ENCODE measurements at places on chromosomes 1 and 21.

GRCh38 chr1:166933633-166934032 lies 41.7 kb downstream of the ILDR2 start:
- DNase-seq, result no peak

GRCh38 chr21:31443736-31444521 lies 99.9 kb upstream of the TIAM1 start:
- no peak for DNase-seq

- DNase-seq, result no peak
Observed at GRCh38 chr1:181391301-181391900, 91.9 kb upstream of the CACNA1E start.

DNA sequence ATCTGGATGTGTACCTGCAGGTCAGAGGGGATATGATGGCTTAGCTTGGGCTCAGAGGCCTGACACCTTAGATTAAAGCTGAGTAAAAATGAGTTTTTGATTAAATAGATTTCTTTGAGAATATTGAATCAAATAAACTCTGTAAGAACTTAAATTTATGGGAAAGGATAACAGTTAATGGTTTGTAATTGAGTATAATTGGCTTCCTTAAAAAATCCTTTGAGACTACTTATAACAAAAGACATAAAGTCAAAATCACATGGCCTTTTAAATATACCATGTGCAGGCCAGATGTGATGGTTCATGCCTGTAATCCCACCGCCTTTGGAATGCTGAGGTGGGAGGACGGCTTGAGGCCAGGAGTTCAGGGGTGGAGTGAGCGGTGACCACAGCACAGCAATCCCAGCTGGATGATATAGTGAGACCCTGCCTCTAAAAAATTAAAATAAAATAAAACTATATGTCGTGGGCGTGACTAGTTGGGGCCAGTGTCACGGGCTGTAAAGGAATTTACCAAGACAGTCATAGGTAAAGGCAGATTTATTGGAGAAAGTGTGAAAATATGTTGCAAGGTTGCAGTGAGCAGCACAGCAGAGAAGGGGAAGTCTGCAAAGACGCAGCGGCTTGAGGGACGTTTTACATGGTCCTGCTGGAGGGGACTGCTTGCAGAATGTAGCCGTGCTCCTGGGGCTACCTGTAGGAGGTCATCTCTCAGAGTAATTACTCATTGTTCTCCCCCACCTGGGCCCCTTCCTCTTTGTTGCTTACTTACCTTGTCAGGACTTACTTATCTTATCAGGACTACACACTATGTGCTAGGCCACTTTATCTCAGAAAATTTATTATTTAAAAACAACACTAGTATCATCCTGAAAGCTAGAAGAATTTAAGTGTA lies 122.3 kb downstream of the ZMYM4 start:
- no peak for DNase-seq

DNA sequence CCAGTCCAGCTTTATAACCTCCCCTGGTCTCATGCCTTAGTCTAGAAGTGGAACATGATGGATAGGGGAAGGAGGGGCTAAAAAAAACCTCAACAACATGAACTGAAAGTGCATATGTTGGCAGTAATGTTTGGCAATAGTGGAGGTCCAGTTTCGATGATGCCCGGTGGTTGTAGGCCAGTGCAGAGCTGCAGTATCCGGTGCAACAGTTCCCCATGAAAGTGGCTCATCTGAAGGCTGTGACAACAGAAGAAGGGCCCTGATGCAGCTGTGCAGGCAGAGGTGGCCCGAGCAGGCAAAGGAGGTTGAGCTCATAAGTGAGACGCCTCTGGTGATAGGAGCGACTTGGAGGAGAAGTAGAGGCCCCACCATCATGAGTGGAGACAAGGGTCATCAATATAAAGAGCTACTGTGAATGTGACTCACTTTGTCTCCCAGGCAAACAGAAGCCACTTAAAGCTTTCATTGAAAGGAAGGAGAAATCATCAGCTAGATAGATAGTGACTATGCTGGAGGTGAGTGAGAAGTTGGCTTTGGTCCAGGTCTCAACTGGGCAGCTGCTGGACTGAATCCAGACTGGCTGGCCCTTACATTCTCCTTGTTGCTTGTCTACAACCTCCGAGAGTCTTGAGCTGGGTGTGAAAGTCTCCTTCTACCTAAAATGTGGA lies 10.2 kb upstream of the CREG1 start:
- DNase-seq, result no peak

- DNase-seq, result no peak
Observed at GRCh38 chr1:31574749-31575368, 1.5 kb upstream of the TINAGL1 start.

DNA sequence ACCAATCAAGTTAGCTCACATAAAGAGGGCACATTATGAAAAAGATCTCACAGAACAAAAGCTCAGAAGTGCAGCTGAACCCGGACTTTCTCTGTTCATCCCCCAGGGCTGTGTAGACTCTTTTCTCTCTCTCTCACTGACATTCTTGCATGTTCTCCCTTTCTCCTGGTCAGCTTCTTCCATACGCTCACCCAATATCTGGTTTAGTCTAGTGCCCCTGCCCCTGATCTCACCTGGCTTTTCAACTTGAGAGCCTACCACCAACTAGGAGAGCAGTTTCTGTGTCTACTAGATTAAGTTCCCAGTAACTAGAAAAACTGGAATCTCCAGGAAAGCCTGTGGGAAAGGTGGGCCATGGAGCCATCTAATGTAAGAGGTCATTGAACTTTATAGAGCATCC lies 126.9 kb upstream of the GRIK3 start:
- DNase-seq, result no peak

DNA sequence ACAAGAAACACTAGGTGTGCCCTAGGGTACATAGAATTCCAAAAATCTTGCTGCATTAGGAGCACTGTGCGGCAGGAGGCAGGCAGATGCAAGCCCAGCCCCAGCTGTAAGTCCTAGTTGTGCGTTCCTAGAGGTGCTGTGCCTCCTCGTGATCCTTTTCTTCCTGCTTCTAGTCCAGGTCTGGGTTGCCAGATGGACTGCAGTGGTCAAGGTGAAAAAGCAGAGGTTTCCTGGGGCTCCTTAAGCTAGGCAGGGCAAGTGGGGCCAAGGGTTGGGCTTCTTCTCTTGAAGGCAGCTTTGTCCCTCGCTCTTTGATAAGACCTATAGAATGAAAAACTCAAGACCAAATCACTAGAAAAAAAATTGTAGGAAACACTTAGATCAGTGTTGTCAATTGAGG lies 21.6 kb upstream of the SLC45A3 start:
- DNase-seq, result no peak

GRCh38 chr1:113388621-113389358 lies 1.5 kb upstream of the MAGI3 start:
- no peak for DNase-seq

GRCh38 chr1:156899956-156900718 lies 6.6 kb downstream of the PEAR1 start:
- DNase-seq, result no peak

DNA sequence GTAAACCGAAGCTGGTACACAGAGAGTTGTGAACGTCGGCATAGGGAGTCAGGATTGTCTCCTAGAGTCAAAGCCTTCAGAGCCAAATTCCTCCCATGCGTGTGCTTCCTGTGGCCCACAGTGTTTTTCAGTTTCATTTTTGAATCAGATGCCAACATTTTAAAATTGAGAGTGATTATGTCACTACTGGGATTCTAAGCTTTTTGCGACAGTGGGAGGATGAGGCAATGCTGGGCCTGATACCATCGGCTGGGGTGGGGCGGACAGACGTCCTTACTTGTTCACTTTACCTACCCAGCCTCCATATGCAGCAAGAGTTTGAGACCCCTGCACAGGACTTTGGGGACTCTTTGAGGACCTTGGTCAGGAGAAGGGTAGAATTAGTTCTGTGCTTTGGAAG lies 1.3 kb upstream of the KLHDC7A start:
- DNase-seq, result no peak

GRCh38 chr1:34060901-34061415 lies 104.1 kb downstream of the CSMD2 start:
- no peak for DNase-seq

DNA sequence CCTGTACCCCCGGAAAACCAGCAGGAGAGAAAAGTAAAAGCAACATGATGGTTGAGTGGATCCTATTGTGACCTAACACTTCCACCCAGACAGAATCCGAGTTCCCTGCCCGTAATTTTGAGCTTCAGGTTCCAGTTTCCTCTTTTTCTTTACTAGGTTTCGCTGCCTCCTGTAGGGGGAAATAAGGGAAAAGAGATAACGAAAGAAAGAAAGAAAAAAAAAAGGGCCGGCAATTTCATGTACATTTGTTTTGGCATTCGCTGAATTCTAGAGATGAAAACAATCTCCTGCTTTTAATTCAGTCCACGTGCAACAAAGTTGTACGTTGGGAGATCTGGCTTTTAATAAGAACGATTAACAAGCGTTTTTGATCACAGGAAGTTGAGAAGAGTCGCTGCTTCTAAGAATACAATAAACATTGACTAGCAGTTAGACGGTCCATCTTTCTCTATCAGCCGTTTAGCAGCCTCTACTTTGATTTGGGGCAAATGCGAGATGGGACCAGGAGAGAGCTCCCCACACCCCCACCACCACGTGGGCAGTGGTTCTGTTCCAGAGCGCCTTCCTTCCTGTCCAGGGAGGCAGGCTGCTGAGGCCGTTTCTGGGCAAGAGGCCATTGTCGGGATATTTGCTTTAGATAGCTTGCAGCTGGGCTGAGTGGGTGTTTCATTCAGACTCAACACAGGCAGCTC lies 155.9 kb upstream of the RUNX1 start:
- DNase-seq, result no peak

DNA sequence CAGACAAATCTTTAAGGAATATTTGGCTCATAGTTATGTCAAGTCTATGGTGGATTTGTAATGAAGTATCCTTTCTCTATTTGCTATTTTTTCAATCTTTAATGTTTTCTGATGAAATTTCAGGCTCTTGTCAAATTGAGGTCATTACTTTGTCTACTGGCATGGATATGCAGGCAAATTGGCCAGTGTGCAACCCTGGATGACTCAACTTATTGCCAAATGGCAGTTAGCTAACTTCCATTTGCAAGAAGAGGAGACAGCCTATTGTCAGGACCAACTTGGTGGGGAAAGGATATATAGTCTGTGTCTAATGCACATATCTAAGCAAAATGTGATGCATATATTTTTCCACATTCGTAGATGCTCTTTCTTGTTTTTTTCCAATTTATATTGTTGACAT lies 530.5 kb downstream of the PTBP2 start:
- DNase-seq, result no peak

GRCh38 chr1:156284757-156285156 lies 632 bp downstream of the TMEM79 start:
- DNase-seq, result no peak

GRCh38 chr21:43353282-43354025 lies 73.5 kb downstream of the SIK1 start:
- DNase-seq, result no peak

- DNase-seq, result no peak
Observed at GRCh38 chr1:64575881-64576676, 106.2 kb downstream of the CACHD1 start.

DNA sequence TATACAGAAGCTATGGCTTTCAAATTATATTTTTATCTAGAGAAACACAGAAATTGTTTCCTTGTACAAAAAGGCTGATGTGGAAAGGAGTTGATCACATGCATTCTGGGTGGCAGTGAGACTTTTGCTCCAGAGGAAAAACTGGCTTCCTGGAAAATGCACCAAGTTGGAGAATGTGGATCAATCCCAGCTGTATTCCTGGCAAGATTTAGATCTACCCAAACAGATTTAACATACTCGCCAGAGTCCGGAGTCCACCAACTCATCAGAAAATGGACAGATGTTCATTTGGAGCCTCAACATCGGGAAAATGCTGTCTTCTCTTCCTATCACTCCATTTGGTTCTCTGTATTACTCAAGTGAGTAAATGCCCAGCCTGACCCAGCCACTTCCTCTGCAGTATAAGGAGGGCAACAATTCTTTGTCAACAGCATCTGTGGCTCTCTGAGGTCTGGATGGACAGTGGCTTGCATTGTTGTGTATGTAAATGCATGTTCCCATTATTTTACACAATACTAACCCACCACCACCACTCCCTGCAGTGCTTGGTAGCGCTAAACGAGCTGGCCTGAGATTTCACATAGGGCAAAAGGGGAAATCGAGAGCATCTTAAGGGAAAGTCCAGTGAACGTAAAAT lies 226.2 kb upstream of the IRF2BP2 start:
- DNase-seq, result no peak

GRCh38 chr1:55276671-55277376 lies 61.7 kb upstream of the USP24 start:
- no peak for DNase-seq

DNA sequence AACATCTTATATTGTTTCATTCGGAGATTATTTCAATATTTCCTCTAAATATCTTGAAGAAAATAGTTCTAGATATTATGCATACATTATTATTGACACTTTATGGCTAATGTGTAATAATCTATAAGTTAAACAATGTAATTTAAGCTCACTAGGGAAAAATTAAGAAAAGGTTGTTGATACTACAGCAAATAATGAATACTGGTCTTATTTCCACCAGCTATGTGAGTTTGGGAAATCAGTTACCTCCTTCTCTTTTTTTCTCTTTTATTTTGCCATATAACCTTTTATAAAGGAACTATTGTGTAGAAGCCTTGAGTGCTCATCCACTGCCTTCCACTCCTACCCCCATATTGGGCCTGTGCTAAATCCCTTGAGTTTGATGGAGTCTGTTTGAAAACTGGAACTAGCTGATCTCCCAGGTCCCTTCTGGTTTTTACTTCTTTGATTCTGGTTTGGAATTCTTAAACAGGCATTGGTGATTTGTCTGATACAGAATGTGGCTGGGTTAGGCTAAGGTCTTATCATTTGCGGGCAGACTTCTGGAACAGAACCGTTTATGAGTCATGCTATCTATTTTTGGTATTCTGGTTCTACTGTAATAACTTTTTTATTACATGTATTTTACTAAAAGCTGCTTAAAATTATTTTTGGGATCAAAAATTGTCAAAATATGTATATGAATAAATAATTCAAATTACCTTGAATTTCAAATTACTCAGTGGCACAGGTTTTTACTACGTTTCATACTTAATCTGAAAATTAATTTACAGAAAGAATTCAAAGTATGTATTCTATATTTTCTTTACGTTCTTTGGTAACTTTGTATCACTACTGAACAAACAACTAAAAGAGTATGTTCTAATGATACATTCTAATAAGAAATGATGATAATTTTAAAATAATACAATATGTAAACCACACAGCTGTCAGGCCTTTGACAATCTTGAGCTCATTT lies 5.0 kb upstream of the CDC14A start:
- no peak for DNase-seq

- no peak for DNase-seq
Observed at GRCh38 chr1:6694121-6694713, 7.4 kb downstream of the DNAJC11 start.

DNA sequence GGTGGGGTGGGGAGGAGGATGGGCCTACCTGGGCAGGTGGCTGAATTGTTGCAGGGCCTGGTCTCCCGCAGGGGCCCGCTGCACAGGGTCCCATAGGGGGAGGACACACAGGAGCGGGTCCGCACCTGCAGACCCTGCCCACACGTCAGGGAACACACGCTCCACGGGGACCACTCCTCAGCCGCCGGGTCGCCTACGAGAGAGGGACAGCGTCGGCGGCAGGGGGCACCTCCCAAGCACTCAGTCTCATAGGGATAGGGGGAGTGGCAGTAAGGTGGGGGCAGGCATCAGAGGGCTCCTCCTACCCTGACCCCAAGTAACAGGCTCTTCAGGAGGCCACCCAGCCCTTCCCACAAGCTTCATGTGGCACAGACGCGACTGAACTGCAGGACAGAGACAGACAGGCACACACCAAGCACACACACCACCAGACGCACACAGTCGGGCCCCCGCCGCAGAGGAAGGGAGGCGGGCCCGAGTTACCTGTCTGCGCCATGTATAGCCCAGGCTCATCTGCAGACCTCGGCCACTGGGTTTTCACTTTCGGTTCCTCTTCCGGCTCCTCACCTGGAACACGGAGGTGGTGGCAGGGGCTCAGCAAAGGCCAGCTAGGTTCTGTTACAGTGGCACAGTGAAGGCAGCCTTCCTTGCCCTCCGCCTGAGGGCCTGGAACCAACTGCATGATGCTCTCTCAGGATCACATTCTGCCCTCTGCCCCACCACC lies 19.8 kb downstream of the ADGRB2 start:
- DNase-seq, result no peak

Data from activated CD4-positive, alpha-beta T cell treated with anti-CD3 and anti-CD28 coated beads for 24 hours (primary cell).